ENCODE measurements at places on chromosomes 7 and 10.

- DNase-seq, result no peak
These were observed 1.3 kb downstream of the FASTK start for GRCh38 chr7:151079199-151079910.

- no peak for DNase-seq
These were observed 48.2 kb downstream of the COL26A1 start for GRCh38 chr7:101410743-101411507.

- no peak for DNase-seq
These were observed 831.0 kb downstream of the NXPH1 start for GRCh38 chr7:9264395-9264794.

- DNase-seq, result no peak
These were observed 365.2 kb upstream of the ZMIZ1 start for GRCh38 chr10:78703593-78703992.

DNA sequence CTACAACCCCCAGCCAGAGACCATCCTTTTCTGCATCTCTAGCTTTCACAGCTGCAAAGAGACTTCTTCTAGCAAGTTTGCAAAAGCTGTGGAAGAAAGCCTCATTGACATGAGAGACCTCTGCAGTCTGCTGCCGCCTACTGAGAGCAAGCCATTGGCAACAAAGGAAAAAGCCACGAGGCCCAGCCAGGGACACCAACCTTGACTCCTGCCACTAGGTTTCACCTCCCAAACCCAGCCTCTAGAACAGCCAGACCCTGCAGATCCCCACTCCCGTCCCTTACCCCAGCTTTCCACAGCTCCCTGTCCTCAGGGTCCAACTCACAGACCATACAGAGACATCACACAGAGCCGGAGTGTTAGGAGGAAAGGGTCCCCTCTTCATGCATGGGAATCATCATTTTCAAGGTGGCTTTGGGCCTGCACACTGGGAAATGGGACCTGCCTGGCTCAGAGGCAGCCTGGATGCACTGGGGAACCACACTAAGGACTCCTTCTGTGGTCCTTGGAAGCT, 14.6 kb upstream of the C10orf53 start:
- DNase-seq, result no peak

GRCh38 chr7:141304291-141304690, 230.4 kb downstream of the TMEM178B start:
- DNase-seq, result no peak

- peak; percentile 58 for DNase-seq
These were observed 66.7 kb upstream of the PITRM1 start for GRCh38 chr10:3239066-3239919.

GRCh38 chr7:7151285-7151684, 31.1 kb upstream of the C1GALT1 start:
- DNase-seq, result no peak

Data from NB4 (cell line).